ENCODE measurements at places on chromosomes 2 and 18.
A peak's percentile ranks its signal among the peaks of the same experiment; 100 is the strongest.

DNA sequence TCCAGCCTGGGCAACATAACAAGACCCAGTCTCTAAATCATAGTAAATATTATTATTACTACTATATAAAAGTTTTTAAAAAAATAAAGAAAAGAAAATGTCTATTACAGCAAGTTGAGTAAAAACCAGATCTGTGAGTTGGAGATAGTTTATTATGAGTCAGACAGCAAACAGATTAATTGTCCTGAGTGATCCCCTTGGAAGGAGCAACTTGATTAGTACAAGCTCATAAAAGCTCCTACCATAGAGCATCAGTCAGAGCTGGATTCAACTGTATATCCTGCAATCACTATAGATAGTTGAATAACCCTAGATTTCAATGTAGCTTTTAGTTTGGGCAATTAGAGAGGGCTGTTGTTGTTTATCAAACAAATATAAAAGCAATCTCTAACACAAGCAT, 84.1 kb downstream of the TRABD2A start:
- peak; percentile 62 for DNase-seq
- no peak overlapping the region for H3K27ac ChIP-seq
- H3K27me3 ChIP-seq = no peaks in the 10 kb centered on the region
- H3K4me3 ChIP-seq = no peak overlapping the region
- H3K4me1 ChIP-seq = peaks cover 24% of the 10 kb centered on the region
- no peaks in the 10 kb centered on the region for H3K36me3 ChIP-seq

DNA sequence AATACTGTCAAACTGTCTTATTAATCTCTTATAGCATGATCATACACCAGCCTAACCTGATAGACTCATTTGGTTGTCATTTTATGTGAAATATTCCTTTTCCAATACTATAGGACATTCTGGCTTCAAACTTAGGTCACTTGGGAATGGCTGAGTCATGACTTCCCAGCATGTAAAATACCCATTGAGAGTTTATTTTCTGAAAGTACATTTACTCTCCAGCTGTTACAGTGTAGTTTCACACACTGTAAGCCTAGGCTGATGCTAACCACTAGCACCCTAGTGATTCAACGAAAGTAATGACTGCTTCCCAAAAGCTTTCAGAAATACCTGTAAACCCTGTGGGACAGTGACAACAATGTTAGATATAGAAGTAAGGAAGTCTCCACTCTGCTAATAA, 93.8 kb downstream of the FIGN start:
- H3K4me3 ChIP-seq = no peak overlapping the region
- H3K27ac ChIP-seq = no peak overlapping the region
- no peak for DNase-seq
- H3K36me3 ChIP-seq = no peaks in the 10 kb centered on the region

- no peak overlapping the region for H3K4me3 ChIP-seq
- H3K36me3 ChIP-seq = no peaks in the 10 kb centered on the region
- no peaks in the 10 kb centered on the region for H3K27me3 ChIP-seq
- DNase-seq = no peak
- no peaks in the 10 kb centered on the region for H3K4me1 ChIP-seq
Observed at GRCh38 chr18:62612776-62613175, 90.0 kb downstream of the ZCCHC2 start.

- H3K27me3 ChIP-seq = no peaks in the 10 kb centered on the region
- H3K27ac ChIP-seq = peak overlapping the region; percentile 64
- H3K4me3 ChIP-seq = peak overlapping the region; percentile 14
- H3K36me3 ChIP-seq = no peaks in the 10 kb centered on the region
- peak; percentile 89 for DNase-seq
Observed at GRCh38 chr2:18976168-18976961, 382.1 kb downstream of the OSR1 start.
